NCI-H1105 treated with DMSO at 0.1 percent for 48 hours (cell line): ENCODE measurements at places on chromosomes 4 and X.

DNA sequence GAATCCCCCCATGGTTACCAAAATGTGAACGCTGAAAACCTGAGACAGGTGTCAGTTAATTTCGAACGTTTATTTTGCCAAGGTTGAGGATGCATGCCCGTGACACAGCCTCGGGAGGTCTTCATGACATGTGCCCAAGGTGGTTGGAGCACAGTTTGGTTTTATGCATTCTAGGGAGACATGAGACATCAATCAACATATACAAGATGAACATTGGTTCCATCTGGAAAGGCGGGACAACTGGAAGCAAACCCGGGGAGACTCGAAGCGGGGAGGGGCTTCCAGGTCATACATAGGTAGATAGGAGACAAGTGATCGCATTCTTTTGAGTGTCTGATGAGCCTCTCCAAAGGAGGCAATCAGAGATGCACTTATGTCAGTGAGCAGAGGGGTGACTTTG lies 11.0 kb upstream of the SH3BP2 start:
- no peak for DNase-seq

DNA sequence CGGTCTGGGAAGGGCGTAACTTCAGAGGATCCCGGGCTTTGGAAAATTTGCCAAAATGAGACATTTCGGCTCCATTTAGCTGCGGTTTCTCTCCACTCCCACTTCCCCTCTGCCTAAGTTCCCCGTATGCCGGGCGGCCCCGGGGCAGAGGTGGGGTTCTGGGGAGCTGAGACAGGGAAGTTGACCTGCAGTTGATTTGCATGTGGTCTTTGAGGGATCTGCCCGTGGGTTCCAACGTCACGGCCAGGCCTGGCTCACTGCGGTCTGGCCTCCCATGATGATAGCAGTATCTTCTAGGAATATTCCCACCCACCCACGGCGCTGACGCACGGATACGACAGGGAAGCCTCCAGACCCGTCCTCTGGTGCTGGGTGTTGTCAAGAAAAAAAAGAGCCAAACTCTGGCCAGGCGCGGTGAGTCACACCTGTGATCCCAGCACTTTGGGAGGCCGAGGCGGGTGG lies 27.3 kb upstream of the CRLF2 start:
- DNase-seq: no peak

DNA sequence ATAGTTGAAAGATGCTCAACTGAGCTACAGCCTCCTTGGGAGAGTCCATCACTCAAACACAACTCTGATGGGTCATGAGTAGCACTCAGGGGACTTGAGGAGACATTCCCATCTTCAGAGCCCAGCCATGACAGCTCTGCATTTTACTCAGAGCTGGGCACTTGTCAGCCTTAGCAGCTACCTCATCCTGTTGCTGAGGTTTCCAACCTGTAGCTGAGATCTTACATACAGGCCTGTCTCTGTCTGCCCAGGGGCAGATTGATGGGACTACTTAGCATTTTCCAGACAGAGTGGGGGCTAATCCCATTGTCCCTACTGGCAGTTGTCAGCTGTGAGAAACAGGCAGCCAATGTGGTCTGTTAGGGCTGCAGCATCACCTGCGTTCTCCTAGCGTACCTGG lies 3.5 kb downstream of the FHDC1 start:
- DNase-seq: no peak

- DNase-seq: no peak
Observed at GRCh38 chr4:3241898-3242524, 6.9 kb upstream of the MSANTD1 start.

- no peak for DNase-seq
Observed at GRCh38 chr4:150235808-150236271, 157.6 kb downstream of the DCLK2 start.

DNA sequence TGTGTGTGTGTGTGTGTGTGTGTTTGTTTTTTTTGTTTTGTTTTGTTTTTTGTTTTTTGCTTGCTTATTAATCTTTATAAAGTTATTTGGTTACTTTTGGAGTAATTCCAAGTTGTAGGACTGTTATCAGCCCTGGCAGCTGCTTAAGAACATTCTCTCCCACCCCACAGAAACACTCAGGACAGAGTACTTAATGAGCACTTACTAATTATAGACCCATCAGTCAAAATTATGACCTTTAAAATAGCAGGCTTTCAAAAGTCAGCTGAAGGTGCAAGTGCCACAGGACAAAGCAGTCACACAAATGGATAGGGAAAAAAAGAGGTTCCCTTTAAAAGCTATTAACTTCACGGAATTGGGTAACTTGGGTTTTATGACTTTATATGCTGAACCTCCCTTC lies 69.0 kb downstream of the BEND2 start:
- peak; percentile 74 for DNase-seq

DNA sequence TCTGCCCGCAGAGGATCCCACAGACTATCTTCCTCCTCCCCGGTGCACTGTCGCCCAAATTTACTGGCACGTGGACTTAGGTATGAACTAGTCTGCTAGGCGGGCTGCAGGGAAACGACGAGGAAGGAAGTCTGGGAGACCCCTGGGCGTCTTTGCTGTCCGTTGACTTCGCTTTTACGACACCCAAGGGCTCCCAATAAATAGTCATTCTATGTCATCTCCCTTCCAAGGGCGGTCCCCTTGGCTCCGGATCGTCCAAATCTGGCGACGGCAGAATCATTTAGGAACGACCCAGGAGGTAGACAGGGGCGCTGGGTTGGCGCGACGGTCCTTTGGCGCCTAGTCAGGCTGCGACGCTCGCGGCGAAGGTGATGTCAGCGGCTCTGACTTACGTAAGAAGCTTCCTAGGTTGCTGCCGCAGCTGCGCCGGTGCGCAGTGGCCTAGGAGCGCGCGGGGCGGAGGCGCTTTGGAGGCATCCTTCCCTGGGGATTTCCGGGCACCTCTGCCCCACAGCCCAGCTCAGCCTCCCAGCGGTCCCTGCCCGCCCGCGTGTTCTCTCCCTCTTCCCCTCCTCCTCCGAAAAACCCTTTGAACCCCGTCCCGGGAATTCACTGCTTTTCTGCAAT lies 2.2 kb downstream of the NHS start:
- DNase-seq: peak; percentile 63

DNA sequence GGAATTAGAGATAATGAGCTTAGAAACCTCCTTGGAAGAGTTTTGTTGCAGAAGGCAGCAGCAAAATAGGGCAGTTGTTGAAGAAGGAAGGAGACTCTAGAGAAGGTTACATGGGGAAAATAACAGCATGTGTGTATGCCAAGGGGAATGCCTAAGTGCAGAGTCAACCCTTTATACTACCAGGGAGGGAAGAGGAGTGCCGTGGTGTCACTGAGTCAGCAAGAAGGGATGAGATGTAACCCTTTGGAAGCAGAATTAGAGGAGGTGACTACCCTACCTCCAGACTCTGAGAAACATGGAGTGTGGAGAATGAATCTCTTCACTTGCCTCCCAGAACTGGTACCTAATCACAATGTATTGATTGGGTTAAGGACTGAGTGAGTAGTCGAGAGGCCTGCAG lies 6.7 kb upstream of the GABRE start:
- no peak for DNase-seq

DNA sequence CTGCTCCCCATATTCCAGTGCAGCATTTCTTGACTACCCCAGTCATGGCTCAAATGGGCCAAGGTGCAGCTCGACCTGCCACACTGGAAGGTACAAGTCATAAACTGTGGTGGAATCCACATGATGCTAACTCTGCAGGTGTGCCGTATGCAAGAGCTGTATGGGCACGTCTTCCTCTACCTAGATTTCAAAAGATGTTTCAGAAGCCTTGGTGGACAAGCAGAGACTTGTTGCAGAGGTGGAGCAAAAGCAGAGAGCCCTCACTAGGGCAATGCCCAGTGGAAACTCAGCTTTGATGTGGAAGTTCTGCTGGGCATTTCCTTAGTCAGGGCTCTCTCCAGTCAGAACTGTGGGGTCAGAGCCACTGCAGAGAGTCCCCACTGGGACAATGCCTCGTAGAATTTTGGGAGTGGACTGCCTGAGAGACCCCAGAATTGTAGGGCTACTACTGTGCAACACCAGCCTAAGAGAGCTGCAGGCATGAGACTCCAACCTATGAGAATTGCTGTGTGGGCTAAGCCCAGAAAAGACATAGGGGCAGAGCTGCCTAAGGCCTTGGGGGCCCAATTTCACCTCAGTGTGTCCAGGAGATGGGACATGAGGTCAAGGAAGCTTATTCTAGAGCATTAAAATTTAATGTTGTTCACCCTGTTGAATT lies 65.7 kb downstream of the BEX3 start:
- DNase-seq: no peak

DNA sequence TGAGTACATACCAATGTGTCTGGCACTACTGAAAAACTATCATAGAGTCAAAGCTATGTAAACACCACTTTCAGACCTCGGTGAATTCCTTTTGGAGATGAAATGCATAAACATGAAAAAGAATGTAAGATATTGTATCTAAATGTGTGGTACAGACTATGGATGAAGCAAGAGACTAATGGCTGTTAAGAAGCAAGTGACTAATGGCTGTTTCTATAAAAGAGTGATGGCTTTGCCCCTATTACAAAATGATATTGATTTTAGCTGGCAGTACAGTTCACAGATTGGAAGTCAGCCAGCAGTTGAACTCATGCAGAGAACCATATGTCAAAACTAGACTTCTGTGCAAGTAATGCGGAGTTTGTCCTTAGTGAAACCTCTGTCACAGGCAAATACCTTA lies 359.3 kb downstream of the GRXCR1 start:
- peak; percentile 36 for DNase-seq

GRCh38 chr4:78343682-78344081 lies 207.9 kb upstream of the ANXA3 start:
- no peak for DNase-seq

GRCh38 chr4:7187168-7187535 lies 5.2 kb upstream of the SORCS2 start:
- DNase-seq: no peak

GRCh38 chr4:7610022-7610670 lies 175.4 kb upstream of the PSAPL1 start:
- no peak for DNase-seq

- no peak for DNase-seq
Observed at GRCh38 chr4:22483551-22483981, 32.3 kb downstream of the ADGRA3 start.

- DNase-seq: peak; percentile 24
Observed at GRCh38 chr4:184250795-184251669, 33.4 kb upstream of the ENPP6 start.

DNA sequence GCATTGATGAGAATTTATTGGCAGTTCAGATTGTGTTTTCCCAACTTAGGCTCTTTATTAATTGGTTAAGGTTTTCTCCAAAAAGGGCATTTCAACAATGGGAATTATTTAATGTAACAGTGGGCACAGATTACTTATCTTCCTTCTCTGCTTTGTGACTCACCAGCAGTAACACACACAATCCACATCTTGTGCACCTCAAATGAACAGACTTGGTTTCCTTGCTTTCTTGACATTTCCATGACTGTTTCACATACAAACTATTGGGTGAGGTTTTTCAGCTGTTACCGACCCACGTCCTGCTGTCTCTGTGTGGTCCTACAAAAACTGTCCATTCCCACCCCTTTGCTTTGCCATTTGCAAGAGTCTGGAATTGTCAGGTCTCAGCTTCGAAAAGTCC lies 38.1 kb downstream of the CCNI start:
- no peak for DNase-seq

GRCh38 chr4:16508968-16509367 lies 282.7 kb upstream of the TAPT1 start:
- no peak for DNase-seq

DNA sequence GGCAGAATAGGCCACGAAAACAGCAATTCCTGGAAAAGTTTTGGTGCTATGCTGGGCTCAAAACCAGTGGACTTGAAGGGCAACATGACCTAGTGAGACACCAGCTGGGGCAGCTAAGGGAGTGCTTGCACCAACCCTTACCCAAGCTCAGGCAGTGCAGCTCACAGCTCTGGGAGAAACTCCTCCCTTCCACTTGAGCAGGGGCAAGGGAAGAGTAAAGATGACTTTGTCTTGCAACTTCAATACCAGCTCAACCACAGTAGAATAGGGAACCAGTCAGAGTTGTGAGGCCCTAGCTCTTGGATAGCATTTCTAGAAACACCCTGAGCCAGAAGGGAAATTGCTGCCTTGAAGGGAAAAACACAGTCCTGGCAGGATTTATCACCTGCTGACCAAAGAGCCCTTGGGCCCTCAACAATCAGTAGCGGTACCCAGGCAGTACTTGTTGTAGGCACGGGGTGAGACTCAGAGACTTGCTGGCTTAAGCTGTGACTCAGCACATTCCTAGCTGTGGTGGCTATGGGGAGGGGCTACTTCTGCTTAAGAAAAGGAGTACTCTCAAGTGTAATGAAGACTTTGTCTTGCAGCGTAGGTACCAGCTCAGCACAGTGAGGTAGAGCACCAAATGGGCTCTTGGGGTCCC lies 19.7 kb upstream of the ABCG2 start:
- no peak for DNase-seq

GRCh38 chrX:23286731-23287130 lies 47.9 kb upstream of the PTCHD1 start:
- DNase-seq: no peak

DNA sequence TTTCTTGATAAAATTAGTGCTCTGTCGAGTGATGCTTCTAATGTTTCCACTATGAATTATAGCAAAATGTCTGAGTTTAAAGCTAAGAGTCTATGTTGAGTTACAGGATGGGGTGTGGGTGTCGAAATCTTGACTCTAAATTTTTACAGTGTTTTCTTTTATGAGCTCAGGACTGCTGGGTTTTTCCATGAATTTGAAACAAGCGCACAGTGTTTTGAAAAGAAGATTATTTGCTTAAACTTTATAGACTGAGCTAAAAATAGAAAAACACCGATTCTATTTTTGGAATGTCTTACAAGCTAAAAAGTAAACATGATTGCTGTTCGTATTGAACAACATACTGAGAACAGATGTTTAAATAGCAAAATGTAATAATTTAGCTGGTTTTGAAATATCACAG lies 7.5 kb downstream of the PTTG2 start:
- DNase-seq: no peak

DNA sequence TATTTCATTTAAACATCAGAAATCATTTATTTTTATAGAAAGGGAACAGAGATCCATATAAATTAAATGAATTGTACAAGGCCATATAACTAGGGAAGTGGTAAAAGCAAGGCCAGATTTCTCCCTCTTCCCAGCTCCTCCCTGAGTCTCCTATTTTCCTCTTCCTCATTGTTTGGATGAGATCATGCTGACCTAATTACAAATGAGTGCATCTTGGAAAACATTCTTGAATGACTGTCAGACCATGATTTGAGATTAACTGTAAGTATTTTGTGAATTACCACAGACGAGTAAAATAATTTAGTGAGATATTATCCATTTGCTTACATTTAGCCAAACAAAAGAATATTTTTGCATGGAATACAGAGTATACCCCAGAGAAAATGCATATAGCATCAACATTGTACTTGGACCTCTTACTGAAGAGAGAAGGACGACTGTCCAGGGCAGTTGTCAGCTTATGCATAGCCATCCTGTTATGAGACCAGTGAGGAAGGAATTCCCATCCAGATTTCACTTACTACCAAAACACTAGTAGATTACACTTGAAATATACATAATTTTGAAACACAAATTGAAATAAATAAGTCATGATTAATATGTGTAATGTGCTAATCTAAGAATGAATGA lies 47.3 kb downstream of the SLAIN2 start:
- no peak for DNase-seq
